CD4-positive, CD25-positive, alpha-beta regulatory T cell (primary cell): ENCODE measurements at places on chromosomes 5 and 9. TPM values are rescaled to one million over a fixed set of nuclear protein-coding genes. Genes with fewer than 3 reads are reported as not detected.

DNA sequence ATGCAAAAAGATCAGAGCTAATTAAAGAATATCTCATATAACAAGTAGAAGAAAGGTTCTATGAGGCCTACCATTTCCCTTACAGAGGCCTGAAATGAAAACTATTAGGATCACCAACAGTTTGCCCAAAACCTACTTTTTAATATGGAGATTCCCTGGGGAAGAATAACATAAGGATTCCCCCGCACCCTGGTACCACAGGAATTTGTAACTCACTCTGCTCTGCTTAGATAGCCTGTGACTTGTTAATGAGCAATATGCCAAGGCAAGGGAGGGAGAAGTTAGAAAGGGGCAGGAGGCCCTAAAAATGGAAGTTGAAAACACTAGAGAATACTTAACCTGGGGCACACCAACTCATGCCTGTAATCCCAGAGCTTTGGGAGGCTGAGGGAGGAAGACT, 107.0 kb downstream of the CDH6 start:
- DNase-seq: no peak

GRCh38 chr9:21265421-21266189, 25.8 kb upstream of the IFNA14 start:
- no peak for DNase-seq

The CCNO gene
- not detected for total RNA-seq

DNA sequence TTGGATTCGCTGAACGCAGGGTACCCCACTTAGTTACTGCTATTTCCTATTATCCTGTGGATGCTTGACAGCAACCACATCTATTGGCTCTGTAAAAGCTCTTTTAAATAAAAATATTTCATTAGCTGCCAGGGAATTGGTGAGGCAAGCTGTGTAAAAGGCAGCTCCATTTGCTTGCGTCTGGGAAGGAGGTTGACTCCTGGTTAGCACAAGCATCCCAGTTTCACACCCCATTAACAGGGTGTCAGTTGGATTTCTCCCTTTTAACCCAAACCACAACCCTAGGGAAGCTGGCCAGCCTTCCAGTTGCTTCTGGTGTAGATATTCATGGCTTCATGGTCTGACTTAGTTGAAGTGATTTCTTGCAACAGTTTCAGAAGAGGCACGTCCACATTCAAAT, 151.0 kb downstream of the GPBP1 start:
- DNase-seq: no peak

DNA sequence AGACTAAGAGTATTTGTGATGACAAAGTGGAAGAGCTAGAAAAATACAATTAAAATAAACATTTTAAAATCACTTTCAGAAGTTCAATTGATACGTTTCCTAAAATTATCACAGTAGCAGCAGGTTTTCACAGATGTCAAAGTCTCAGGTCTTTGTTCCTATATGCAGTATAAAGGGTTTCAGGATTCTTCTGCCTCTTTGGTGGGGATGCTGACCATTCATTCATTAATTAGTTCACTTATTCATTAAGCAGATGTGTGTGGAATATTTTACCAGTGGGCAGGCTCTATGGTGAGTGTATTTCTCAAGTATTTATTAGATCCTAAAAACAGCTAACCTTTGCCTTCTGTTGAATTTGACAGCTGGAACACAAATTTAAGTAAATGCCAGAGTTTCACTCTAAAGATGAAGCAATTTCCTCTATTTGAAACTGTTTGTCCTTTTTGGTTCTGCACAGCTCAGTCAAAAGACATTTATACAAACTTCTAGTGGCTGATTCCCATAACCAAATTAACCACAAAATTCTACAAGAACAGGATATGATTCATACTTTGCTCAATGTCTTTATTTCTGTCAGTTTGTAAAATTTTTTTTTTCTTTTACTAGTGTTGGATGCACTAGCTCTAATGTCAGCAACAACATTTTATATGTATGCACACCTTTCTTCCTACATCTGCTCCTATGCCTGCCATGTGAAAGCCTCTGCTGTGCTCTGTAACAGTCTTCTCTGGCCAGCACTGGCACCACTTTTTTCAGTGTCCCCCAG, 75.9 kb upstream of the PRR16 start:
- no peak for DNase-seq

DNA sequence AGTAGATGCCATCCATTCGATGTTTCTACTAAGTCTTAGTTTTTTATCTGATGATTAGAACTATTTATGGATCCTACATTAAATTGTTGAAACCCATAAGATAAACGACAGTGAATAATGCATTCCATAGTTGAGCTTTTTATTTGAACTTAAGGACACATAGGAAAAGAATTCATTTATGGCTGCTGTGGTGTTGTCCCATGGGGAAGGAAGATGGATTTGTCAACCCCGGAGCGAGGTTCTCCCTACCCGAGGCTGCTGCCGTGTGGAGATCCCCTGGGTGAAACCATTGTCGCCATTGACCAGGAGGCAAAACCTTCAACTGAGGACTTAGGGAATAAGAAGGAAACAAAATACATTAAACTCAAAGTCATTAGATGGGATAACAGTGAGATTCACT, 146.7 kb downstream of the PRDM6 start:
- no peak for DNase-seq

The FAM78A gene
- total RNA-seq: 95.6 TPM

- DNase-seq: no peak
Observed at GRCh38 chr5:179923436-179923835, 15.7 kb upstream of the TBC1D9B start.

DNA sequence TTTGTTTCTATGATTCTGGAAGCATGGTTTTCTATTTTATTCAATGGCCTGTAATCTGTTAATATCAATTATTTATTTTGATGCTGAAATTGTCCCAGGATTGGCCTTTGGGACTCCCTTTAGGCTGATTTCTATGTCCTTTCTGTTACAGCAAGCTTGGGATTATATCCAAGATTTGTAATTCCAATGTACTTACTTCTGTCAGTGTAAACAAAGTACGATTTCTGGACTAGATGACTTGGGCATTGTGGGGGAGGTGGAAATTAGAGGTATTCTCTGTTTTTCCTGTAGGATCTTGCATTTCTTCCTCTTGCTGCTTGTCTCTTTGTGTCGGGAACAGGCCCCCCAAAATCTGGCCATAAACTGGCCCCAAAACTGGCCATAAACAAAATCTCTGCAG, 3.7 kb downstream of the PCDHGA12 start:
- DNase-seq: no peak

The ELAVL2 gene
- total RNA-seq: not detected

DNA sequence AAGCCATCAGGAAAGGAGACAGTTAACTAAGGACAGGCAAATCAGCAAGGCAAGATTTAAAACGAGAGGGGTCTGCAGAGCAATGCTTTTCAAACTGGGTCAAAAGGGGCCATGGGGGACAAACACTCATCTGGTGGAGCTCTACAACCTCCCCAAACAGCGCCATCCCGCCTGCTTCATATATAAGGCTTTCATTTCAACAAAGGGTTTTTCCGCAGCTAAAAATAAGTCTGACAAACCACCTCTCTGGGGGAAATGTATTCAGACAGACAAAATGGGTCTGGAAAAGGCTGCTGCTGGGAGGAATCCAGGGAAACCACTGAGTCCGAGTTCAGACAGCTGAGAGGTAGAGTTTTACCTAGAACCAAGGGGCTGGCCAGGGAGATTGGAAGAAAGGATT, 8.3 kb upstream of the SEPTIN8 start:
- DNase-seq: no peak

GRCh38 chr5:134582941-134583340, 49.7 kb downstream of the SAR1B start:
- DNase-seq: no peak
